ENCODE measurements at places on chromosomes 12 and 14.

DNA sequence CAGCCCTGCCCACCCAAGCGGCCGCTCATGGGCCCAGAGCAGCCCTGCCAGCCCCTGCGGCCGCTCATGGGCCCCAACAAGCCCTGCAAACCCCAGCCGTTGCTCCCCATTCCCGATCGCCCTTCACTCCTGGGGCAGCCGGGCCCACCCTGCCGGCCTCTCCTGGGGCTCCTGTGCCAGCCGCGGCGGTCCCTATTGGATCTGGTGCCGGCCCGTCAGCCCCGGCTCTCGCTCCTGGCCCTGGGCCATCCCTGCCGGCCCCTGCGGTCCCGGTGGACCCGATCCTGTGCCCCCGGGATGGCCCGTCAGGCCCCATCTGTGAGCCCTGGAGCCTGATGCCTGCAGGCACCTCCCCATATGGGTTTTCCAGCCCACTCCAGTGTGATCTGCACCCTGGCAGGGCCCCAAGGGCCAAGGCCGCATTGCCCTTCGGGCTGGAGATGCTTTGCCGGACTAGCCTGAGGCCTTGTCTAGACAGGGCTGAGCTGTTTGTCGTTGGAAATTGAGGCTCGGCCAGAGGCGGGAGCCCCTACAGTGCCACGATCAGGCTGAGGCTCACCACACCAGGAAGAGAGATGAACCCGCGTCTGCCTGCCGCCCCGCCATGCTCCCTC is 20.3 kb downstream of the FBRSL1 start:
- DNase-seq = no peak

GRCh38 chr14:35374263-35374712 is 30.3 kb downstream of the NFKBIA start:
- no peak for DNase-seq

GRCh38 chr12:18749386-18749957 is 11.6 kb downstream of the CAPZA3 start:
- DNase-seq = no peak

DNA sequence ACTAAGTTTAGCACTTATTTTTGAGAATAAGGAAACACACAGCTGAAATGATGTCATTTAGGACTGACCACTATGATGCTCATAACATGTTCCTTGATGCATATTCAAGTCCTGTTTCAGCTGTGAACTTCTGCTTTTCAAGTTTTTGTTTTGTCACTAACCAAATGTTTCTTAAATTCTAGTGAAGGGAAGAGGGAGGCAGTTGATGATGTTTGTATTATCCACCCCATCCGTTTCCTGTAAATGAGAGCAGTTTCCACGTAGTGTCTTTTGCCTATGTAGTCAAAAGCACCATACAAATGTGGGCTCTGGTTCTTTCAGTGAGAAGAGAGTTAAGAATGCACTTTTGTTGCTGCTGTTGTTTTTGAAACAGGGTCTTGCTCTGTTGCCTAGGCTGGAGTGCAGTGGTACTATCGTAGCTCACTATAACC is 491.8 kb downstream of the PCNX1 start:
- peak; percentile 5 for DNase-seq

DNA sequence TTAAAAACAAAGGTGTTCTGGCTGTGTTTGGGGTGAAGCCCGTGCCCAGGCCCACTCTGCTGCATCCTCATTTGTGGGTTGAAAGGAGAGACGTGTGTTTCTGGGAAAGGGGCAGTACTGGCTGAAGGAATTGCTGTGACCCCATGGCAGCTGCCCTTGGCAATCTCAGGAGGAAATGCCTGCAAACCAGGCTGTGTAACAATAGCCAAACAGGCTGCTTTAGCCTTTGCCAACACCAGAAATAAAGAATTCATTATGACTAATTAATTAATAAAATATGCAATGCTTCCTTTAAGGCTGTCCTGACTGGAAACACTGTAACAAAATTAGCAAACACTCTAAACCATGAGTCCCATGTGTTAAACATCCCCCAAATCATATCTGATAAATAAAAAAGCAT is 53.0 kb upstream of the KRR1 start:
- DNase-seq = no peak

GRCh38 chr14:99360774-99361595 is 89.0 kb upstream of the BCL11B start:
- DNase-seq = no peak

DNA sequence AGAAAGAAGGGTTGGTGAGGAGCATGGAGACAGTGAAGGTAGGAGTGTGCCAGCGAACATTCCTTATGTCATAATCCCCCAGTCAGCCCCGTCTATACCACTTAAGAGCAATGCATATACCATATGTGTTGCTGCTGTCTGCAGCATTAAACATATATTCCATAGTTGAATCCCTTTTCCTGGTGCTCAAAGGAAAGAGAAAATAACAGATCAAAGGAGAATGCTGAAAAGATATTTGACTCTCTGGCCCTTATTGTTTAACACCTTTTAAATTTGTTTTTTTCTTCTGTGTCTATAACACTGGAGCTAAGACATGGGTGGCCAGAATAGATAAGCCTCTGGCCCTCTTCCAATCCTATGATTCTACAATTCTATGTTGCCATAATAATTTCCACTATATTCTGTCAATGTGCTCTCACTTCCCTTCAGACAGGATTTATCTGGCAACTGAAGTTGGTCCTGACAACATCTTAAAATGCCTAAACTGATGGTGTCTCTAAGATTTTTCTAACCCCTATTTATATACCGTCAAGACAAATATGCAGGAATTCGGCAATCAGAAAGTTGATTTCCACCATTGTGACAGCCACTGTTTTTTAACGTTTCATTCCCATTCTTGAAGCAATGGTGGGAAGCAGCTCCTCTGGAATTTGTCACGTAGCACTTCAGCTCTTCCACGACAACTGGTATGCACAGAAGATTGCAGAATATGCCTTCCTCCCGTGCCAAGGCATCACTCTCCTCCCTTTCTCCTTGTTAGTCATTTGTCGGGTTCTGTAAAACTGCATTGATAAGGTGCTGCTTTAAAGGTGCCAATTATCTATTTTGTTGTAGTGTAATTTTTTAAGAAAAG is 204.7 kb downstream of the BCAT1 start:
- no peak for DNase-seq

- no peak for DNase-seq
Observed at GRCh38 chr12:121751034-121751433, 38.5 kb downstream of the TMEM120B start.

DNA sequence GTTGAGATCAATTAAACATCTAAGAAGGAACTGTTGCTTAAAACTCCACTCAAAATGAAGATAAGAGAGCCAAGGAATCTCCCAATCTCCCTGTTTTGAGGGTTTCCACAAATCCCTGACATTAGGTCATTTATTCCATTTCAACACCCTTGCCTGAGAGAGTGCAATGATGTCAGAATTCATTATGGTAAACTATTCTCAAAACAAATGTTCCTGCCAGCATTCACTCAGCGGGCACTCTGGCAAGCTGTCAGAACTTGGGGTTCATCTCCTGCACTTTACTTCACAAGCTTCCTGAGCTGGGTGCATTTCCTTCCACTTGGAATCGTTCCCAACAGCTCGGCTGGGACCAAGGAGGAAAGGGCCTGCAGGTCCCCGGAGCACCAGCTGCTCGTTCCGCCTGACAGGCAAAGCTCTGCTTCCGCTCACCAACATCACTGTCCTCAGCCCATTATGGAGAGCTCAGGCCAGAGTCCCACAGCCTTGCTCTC is 117.8 kb downstream of the TTC7B start:
- DNase-seq = no peak

- DNase-seq = no peak
Observed at GRCh38 chr12:113057565-113058485, 1.3 kb downstream of the DTX1 start.

- no peak for DNase-seq
Observed at GRCh38 chr14:33414041-33414440, 475.4 kb downstream of the NPAS3 start.

- DNase-seq = peak; percentile 74
Observed at GRCh38 chr14:91415794-91416743, 1.6 kb downstream of the CCDC88C start.

- DNase-seq = no peak
Observed at GRCh38 chr14:95294834-95295599, 24.7 kb downstream of the CLMN start.

DNA sequence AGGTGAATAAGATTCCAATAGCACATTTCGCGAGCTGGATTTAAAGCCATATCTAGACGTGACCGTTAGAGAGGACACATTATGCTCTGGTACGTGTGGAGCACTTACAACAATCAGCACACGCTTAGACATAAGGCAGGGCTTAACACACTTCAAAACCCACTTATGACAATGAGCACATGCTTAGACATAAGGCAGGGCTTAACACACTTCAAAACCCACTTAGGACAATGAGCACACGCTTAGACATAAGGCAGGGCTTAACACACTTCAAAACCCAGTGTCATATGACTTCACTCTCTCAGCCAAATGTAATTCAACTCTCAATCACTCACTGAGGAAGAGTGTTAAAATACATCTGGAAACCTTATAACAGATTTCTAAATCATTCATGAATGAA is 11.2 kb upstream of the PLD4 start:
- no peak for DNase-seq

DNA sequence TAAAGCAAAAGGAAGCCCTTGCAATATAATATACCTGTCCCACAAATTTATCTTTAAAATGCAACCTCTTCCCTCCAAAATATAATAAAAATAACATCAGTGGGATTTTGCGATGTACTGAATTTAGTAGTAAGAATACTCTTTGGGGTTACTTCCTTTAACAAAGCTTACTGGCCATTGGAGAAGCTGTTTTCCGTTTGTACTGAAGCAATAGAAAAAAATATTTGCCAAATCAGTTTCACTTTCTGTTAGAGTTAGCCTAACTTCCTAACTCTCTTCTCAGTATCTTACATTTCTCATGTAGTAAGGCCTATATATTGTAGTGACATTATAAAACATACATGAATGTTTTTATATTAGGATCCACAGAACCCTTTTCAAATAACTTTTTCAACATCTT is 3.7 kb downstream of the MAX start:
- no peak for DNase-seq

DNA sequence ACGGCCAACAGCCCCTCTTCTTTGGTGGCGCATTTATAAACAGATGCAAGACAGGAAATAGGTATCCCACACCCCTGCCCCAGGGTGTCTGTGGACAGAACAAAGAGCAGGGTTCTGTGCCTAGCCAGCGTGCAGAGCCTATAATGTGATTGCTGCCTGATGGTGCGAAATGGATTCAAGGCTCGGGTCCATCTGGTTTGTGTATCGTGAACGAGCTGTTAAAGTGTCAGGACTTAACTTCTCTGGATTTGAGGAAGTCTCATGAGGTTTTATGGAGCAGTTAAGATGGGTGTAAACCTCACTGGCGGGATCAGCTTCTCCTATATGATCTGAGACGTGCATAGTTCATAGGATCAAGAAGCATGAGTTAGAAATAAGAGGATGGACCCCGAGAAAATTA is 388.7 kb upstream of the TBX3 start:
- DNase-seq = no peak

GRCh38 chr14:74584951-74585350 is 27.1 kb downstream of the LTBP2 start:
- no peak for DNase-seq

DNA sequence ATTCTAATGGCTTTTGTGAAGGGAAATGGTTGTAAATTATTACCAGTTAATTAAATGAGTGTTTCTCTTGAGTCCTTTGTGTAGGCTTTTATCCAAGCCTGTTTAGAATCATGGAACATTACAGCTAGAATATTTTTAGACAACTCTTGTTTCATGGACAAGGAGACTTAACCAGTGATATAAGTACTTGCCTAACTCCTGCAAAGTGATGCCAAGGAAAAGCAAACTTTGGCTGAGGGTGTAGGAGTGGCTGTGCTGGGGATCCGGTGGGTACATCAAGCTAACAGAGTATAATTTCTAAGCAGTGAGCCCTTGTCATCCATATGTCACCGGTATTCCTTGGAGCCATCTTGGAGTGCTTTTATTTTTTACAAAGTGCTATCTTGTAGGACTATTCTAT is 61.5 kb downstream of the PRKCH start:
- no peak for DNase-seq

DNA sequence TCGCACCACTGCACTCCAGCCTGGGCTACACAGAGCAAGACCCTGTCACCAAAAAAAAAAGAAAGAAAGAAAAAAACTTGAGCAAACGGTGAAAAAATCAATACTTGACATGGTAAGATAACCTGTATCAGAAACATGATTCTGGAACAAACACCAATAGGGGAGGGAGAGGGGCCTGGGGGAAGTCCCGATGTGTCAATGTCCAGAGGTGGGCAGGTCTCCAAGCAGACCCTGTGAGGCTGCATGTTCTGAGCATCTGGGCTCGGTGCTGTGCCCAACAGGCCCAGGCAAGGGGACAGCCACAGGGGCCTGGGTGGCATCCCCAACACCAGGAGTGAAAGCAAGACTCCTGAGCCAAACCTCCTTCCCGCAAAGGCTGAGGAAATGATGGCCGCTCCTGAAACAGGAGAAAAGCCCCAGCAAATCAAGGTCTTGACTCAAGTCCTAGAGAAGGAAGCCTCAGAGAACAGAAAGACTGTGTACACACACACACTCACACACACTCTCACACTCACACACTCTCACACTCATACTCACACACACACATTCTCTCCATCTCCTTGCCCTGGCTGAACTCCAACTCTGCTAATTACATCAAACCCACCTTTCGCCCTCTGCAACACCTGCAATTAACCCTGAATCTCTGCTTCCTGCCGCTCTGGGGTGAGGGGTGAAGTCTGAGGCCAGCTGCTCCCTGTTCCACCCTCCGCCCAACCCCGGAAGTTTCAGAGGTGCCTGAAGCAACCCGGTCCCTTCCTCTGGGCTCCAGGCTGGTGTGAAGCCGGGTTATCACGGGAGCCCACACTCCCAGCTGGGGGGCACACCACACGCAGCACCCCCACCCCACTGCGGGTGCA is 20.4 kb downstream of the CCDC88C start:
- DNase-seq = peak; percentile 55

GRCh38 chr14:79383031-79383430 is 828.3 kb downstream of the DIO2 start:
- DNase-seq = no peak

DNA sequence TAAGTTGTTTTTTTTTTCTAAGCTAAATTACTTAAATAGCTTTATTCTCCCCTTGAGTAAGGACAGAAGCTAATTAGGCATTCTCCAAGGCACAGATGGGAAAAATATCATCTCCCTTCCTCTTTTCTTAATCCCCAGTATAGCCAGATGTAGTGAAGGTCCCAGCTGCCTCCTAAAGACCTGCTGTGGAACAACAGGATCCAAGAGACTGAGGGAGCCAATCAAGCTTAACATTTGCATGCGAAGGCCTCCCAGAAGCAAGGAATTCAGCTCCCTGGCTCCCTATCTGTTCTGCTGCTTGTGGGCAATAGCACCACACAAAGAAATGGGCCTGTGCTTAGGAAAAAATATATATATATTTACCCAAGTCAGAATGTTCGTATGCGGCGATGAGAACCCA is 255.2 kb downstream of the SYT1 start:
- DNase-seq = no peak
